ENCODE measurements at places on chromosomes 5 and 9.

- DNase-seq, result peak; percentile 92
These were observed at the start of gene DAPK1 for GRCh38 chr9:87497604-87498045. Gene DAPK1 (plus strand): TSS chr9:87497867. CDS start chr9:87499078, 1,211 bp downstream.

DNA sequence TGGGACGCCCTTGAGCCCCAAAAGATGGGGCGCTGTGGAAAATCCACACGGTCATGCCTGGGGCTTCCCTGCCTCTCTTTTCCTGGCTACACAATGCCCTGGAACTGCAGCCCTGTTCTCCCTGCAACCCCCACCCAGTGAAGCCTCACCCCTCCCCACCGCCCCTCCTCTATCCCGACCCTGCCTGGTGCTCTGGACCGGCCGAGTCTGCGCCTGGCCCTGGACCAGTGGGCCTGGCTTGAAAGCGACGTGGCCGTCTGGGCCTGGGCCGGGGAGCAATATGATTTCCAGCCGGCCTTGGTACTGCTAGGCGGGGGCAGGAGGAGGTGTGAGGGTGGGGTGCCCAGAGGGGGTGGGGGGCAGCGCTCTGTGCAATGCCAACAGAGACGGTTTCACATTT lies 71.0 kb upstream of the RNU6ATAC start:
- no peak for DNase-seq

DNA sequence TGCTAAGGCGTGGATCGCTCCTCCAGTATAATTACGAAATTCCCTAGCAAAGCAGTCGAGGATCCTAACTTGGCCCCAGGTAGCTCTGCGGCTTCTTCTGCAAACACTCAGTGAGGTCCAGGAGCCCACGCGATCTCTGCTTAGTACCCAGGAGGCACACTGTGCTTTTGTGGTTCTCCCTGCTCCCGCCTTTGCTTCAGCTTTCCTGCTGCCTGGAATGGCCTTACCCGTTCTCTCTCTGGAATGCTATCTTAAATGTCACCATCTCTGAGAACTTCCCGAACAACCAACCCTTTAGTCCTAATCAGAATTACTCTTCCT lies 639 bp downstream of the INVS start:
- peak; percentile 60 for DNase-seq

DNA sequence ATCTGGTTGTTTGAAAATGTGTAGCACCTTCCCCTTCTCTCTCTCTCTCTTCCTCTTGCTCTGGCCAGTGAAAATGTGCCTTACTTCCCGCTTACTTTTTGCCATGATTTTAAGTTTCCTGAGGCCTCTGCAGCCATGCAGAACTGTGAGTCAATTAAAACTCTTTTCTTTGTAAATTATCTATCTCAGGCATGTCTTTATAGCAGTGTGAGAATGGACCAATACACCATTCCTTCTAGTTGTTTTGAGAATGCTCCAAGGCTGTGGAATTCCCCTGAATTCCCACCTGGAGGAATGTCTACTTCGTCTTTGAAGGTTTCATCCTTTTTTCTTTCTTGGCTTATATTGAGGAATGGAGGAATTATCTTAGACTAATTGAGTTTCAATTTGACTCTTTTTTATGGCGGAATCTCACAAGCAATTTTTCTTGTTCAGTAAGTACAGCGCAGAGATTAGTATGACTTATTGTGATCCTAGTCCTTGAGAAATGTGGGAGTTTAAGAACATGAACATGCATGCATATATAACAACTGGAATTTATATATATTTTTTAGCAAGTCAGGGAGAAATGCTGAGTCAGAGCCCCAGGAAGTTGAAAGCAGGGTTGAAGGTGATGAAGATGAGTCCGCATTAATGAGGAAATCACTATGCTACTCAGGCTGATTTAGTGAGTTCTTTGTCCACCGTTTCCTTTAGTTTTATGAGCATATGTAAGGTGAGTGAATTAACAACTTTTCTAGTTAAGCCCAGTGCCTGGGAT lies 488.1 kb upstream of the ADAMTS16 start:
- DNase-seq, result no peak

GRCh38 chr9:68427216-68427977 lies 71.0 kb downstream of the PGM5 start:
- peak; percentile 29 for DNase-seq

DNA sequence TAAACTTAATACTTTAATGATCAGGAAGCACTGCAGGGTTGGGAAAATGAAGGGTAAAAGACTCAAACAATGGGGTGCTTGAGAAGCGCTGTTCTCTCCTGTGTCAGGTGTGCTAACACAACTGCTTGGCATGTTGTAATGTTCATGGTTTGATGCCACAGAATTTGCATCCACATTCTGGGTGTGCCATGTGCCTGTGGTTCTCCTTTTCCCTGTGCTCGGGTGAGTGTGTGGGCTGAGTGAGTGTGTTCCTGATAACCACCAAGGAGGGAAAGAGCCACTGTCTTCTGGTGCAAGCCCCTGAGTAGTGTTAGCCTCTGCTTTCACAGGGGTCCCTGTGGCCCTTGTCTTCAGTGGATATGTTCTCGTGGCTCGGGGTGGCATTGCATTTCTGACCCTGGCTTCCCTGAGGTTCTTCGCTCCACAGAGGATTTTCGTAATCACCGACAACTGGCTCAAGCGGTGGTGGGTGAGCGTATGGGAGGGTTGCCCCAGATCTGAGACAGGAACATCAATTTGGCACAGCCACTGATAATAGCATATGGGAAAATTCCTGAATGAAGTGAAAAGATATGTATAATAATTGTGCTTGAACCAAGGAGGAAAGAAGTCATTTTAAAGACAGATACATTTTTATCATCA lies 102.0 kb downstream of the MVB12B start:
- no peak for DNase-seq

DNA sequence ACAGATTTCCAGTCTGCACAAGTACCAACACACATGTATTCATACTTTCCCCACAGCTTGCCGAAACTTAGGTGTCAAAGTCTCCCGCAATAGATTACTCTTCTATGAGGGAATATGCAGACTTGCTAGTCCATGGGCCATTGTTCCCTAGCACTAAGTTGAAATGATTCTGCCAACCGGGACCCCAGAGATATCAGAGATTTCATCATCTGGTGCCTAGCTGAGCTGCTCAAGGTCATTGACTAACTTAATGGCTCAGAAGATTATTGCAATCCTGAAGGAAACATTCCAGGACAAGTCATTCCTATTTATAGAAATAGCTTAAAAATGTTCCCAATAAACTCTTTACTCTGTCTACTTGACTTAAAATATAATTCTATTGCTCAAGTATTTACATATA lies 202.6 kb downstream of the PIK3R1 start:
- no peak for DNase-seq

- DNase-seq, result no peak
These were observed 1.8 kb downstream of the SLF1 start for GRCh38 chr5:94620256-94620655.

GRCh38 chr5:124876566-124876965 lies 130.1 kb upstream of the ZNF608 start:
- DNase-seq, result no peak

DNA sequence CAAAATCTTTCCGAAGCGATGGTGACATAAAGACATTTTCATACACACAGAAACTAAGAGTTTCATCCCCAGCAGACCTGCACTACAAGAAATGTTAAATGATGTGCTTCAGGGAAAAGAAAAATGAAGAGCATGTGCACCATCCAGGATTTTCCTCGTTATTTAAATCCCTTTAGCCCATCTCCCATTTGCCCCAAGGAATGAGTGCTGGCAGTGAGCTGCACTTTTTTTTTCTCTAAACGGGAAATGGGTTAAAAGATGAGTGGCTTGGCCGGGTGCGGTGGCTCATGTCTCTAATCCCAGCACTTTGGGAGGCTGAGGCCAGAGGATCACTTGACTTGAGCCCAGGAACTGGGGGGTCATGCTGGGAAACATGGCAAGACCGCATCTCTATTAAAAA lies 6.8 kb upstream of the LRRC14B start:
- no peak for DNase-seq

DNA sequence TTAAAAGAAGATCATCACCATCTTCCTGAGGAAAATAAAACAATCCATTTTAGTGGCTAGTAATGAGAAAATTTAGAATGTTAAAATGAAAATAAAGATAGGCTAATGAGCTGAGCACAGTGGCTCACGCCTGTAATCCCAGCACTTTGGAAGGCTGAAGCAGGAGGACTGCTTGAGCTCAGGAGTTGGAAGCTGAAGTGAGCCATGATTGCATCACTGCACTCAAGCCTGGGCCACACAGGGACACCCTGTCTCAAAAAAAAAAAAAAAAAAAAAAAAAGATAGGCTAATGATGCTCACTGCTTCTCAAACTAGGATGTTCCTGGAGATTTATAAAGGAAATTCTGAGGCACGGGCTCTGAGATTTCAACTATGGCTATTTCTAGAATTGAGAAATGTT lies 50.3 kb downstream of the CPLANE1 start:
- DNase-seq, result no peak

DNA sequence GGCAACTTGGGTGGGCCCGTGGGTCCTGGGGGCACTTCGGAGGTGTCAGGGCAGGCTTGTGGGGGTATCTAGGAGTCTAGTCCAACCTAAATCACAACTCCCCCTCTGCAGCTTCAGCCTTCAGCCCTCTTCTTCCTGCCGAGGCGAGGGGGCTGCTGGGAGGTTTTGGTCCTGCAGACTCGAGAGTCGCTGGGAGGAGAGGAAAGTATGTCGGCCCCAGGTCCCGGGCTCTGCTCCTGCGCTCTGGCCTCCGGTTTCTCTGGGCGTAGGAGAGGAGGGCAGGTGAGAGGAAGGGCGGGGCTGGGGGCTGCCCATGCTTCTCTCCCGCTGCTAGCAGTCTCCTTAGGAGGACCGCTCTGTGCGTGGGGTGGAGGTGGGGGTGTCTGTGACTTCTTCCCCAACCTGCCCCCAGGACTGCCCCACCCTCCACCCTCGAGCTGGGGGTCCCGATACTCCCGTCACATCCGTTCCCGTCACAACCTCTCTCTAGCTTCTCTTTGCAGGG lies 139.8 kb upstream of the COL5A1 start:
- DNase-seq, result no peak

- no peak for DNase-seq
These were observed 20.5 kb downstream of the ZBTB34 start for GRCh38 chr9:126880947-126881332.

DNA sequence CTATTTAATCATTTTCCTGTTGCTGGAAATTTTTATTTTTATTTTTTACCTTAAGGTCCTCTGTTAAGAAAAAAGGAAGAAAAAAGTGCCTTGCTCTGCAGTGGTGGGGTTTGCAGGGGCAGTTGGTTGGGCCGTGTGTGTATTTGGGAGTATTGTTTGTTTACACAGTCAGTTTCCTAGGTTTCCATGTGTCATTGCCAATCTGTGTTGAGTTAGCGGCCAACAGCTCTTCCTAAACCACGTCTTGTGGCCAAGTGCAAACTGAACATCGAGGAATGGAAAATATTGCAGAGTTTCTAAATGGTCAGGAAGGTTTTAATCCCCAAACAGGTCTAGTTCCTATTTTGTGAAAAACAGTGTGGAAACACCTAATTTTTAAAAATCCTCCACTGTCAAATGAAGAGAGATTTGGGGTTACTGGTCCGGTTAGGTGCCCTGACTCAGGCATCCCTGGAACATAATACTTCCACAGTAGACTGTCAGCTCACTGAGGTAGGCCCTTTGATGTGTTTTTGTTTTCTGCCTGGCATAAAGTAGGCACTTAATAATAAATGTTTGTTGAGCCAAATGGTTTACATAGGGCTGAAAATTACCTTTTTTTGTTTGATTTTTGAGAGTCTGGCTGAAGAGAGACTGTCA lies 37.0 kb downstream of the MAMDC2 start:
- no peak for DNase-seq

GRCh38 chr9:70352802-70353201 lies 61.7 kb downstream of the KLF9 start:
- no peak for DNase-seq

- DNase-seq, result no peak
These were observed 500.6 kb downstream of the EBF1 start for GRCh38 chr5:158599157-158599556.

- DNase-seq, result no peak
These were observed 40.5 kb downstream of the FYB1 start for GRCh38 chr5:39178861-39179260.

Data from neural progenitor cell (in vitro differentiated cells).